Stimulated activated CD4-positive, alpha-beta T cell treated with anti-CD3 and anti-CD28 coated beads, Interleukin-1b, Interleukin-23, amount 100 ng/mL, for 48 hours (primary cell): ENCODE measurements at places on chromosomes 3 and 15.

DNA sequence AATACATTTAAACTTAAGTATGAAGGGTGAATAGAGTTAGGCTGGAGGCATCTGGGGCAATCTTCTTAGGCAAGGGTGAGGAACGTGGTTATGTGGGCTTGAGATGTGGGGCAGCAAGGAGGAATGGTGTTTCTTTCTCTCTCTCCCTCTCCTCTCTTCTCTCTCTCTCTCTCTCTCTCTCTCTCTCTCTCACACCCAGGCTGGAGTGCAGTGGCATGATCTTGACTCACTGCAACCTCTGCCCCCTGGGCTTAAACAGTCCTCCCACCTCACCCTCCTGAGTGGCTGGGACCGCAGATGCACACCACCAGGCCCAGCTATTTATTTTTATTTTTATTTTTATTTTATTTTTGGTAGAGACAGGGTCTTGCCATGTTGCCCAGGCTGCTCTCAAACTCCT, 4.0 kb upstream of the MGA start:
- DNase-seq = no peak

GRCh38 chr3:71102111-71102983, 481.2 kb downstream of the FOXP1 start:
- DNase-seq = no peak

DNA sequence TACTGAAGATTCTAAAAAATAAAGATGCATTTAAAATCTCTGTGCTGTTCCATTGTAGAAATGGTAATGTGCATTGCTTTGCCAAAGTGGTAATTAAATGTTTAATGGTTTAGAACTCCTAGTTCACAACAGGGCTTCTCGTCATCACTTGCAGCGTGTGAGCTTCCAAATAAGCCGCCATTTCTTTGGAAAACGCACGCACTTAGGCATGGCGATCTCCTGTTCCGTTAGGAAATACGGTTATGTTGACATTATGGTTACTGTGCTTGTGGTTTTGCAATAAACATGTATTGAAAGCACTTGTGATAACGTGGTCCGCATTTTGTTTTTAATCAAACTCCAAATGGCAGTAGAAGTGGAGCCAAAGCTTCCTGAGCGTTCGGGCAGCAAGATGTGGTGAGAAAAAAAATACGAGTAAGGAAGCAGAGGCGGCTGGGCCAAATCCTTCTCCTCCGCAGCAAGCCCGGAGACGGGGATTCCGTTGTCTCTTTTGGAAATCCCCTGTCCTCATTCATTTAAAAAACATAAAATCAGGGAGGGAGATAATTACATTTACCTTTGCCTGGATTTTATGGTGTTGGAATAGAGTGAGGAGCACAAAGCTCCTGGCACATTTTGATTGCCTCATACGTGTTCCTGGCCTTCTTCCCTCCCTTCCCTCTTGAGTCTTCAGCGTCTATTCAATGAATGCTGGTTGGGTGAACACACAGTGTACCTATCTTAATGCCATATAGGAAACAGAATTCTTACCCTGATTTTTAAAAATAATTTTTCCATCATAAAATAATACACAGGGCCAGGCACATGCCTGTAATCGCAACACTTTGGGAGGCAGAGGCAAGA, 97.5 kb downstream of the SLC49A4 start:
- no peak for DNase-seq

- DNase-seq = no peak
These were observed 45.7 kb downstream of the WDR76 start for GRCh38 chr15:43872416-43873020.

DNA sequence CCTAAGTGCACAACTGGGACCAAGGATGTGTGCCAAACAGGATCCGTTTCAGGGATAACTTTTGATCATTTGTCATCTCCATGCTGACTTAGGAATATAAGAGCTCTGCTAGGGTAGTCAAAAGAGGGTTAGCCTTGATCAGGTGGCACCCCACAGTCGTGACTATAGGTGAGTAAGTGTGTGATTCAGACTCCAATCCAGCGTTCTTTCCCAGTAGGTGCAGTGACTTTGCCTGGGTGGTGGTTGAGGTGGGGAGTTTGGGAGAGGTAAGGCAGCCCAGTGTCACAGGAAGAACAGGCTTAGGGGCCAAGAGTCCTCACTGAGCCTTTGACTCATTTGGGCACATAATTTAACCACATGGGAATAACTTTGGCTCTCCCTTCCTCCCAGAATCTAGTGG, 51.0 kb downstream of the CHDH start:
- DNase-seq = no peak

GRCh38 chr3:126107957-126108675, 24.2 kb upstream of the SLC41A3 start:
- DNase-seq = no peak

GRCh38 chr3:39927479-39927878, 118.1 kb downstream of the MYRIP start:
- DNase-seq = no peak

- DNase-seq = no peak
These were observed 9.6 kb upstream of the CLDN16 start for GRCh38 chr3:190378240-190378891.

DNA sequence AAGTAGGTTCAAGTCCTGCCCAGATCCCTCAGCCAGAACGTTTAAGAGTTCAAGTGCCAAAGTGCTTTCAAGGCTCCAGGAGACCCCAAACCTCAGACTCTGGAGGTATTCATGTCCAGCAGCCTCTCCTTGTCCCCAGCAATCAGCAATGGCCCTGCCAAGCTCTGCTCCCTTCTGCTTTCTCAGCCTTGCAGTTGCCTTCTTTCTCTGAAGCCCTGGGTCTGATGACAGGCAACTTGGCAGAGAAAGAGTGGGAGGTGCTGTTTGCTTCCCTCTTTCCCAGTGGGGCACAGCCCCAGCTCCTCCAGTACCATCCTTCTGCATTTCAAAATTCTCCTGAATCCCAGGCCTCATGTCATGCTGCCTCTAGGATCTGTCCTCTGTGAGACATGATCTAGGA, 40.2 kb downstream of the ATP2B2 start:
- DNase-seq = no peak

- no peak for DNase-seq
These were observed 207.1 kb downstream of the GBE1 start for GRCh38 chr3:81554388-81554787.

DNA sequence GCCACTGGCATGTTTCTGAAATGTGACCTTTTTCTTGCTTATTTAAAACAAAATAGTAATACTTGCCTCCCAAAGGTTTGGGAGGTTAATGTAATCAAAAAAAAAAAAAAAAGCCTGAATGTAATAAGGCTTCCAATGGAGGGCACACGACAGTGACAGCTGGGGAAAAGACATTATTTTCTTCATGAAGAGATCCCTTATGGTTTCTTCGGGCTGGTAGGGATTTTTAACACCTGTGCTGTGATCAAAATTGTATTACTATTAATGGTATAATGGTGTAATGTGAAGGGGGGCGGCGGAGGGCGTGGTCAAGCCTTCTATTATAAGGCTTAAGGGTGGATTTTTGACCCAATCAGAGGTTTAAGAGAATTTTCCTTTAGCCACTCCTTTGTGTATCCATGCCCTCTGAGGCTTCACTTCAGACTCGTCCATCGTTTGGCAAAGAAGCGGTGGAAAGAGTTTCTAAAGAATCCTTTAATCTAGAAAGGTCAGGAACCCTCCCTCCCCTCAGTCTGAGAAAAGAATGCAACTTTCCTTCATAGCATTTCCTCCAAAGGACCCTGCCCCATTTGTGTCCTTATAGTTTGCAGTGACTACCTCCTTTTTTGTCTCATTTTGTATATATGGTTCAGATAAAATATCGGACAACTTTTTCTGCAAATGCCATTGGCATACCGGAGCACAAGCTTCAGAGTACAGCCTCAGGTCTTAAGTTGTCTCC, 89.5 kb upstream of the CHD2 start:
- DNase-seq = peak; percentile 28

DNA sequence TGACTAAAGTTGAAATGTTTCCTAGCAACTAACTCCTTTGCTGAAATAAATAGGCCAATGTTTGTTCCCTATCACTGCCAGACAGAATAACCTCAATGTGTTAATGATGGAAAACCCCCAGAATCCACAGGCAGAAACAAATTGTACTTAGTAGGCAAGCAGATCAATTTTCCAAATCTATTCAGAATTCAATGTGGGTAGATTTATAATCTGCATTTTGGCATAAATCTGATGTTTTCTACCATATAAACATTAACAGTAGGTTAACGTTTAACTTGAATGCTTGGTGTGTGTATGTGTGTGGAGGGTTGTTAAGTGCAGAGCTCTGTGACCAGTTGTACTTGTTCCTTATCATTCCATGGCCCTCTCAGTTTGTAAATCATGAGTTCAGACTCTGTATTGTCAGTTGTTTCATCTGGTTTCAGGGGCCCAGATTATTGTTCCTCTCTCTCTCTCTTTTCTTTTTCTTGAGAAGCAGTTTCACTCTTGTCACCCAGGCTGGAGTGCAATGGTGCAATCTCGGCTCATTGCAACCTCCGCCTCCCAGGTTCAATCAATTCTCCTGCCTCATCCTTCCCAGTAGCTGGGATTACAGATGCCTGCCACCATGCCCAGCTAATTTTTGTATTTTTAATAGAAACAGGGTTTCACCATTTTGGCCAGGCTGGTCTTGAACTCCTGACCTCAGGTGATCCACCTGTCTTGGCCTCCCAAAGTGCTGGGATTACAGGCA, 32.8 kb downstream of the PLSCR1 start:
- DNase-seq = no peak

GRCh38 chr3:125186261-125186787, 26.2 kb downstream of the SLC12A8 start:
- DNase-seq = no peak

DNA sequence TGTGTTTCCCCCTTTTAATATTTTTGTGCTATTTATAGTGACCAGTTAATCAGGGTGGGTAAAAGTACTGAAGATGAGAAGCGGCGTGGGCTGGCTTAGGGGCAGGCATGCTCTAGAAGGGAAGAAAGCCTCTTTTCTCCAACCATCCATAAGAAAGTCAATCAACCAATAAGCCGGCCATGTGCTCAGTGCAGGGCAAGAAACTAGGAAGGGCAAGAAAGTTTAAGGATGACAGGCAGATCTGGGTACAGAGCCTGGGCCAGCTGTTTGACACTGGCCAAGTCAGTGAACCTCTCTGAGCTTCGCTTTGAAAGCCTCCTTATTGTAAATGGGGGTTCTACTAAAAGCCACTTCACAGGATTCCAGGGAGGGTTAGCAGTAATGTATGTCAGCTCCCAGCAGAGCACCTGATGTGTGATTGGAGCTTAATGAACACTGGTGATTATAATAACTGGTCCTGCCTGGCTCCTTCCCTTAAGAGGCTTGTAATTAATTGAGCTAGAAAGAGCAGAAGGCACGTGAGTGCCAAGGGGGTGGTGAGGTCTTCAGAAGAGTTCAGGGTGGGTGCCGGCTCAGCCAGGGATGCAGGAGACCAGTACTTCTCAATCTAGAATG, 5.7 kb upstream of the CHRNA3 start:
- no peak for DNase-seq

DNA sequence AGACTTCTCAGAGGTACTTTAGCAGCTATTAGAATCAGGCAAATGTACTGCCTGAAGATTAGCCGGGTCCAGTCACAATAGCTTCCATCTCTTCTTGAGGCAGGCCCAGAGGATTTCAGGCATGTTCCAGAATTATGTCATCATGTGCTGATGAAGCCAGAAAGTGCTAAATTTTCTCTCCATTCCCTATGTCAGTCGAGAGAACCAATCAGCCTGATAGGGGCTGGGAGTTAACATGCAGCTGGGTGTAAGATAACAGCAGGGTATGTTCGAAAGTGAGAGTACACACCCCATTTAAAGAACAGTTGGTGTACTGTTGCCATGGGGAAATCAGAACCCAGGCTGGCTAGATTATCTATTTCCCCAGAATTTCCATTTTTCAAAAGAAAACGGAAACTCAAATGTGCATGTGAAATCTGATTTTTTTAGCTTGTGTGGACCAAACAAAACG, 48.7 kb downstream of the MYH15 start:
- no peak for DNase-seq

DNA sequence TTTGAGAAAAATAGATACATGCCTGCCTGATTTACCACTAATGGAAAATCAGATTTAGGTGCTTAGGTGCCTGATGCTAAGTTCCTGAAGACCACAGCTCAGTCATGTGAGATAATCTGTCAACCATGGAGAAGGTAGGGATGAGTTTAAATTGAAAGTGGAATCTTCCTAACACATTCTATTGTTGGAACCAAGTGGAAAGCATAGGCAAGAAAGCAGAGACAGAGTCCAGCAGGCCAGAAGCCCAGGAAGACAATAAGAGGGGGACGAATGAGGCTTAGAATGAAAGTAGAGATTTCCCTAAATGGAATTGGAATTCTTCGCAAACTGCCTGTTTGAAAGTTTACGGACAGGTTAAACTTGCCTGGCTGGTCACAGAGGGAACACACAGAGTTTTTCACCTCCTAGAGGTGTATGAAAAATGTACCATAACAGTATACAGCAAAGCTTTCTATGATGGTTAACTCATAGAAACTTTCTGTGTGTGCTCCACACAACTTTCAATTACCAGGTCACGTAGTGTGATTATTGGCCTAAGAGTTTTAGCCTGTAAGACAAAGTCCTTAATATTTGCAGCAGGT, 453.8 kb upstream of the KCNMB2 start:
- no peak for DNase-seq

GRCh38 chr3:137103739-137104138, 146.0 kb downstream of the IL20RB start:
- DNase-seq = no peak

- DNase-seq = no peak
These were observed 5.9 kb downstream of the CHD2 start for GRCh38 chr15:92906020-92906419.

- DNase-seq = no peak
These were observed 391.1 kb upstream of the MDFIC2 start for GRCh38 chr3:70703305-70704102.

DNA sequence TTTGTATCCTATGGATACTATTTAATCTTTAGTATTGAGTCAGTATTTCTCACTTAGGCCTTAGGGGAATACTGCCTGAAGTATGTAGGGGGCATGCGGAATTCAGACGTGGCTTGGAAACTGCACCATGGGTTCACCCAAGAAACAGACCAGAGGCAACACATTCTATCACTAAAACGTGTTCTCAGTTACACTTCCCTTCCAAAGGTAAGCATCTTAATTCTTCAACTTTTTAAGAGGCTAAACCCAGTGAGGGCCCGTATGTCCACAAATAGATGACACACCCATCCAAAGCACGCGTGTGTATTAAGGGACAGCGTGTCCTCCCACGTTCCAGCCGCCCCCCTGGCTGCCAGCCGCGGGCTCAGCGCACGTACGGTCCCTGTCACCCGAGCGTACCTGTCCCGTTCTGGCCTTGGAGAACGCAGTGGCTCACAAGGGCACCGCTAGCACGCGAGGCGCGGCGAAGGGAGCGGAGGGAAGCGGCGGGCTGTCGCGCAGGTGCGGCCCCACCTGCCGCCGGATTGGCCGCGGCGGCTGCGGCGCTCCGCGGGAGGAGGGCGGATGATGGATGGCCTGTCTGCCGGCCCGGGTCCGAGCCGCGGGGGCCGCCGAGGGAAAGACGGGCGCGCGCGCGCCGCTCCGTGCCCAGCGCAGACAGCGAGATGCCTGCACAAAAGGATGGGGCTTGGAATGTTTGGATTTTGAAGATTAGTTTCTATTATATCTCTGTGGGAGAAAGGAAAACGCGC, 1003.9 kb upstream of the NR2F2 start:
- no peak for DNase-seq

- DNase-seq = no peak
These were observed 274.5 kb downstream of the FEZF2 start for GRCh38 chr3:62098646-62099365.

GRCh38 chr3:89300526-89300925, 193.1 kb downstream of the EPHA3 start:
- DNase-seq = no peak
